ENCODE measurements at places on chromosomes 5 and 9.

DNA sequence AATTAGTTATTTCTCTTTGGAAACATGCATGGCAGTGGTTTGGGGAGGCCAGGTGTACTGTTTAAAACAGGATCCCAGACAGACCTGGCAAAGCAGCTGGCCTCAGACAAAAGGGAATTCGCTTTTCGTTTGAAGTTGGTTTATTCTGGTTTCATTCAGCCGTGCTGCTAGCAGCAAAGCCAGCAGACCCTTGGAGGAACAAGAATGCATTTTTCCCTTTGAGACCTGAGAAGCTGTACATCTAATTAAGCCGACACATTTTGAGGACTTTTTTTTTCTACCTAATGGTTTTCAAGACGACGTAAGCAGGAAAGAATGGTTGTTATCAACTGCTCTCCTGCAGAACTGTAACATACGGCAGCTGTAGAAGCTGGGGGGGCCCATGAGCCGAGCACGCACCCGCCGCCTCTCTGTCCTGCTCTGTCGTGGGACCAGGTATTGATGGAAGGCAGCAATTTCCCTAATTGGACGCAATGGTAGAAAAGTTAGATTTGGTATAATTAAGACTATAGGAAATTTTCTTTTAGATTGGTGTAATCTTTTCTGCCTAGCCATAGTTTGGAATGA is 13.6 kb downstream of the PLEKHG4B start:
- no peak for DNase-seq

- no peak for DNase-seq
Observed at GRCh38 chr9:113543296-113543981, 79.9 kb downstream of the RGS3 start.

GRCh38 chr5:3080366-3080765 is 328.9 kb upstream of the IRX2 start:
- DNase-seq: no peak

- DNase-seq: no peak
Observed at GRCh38 chr5:15501091-15501791, 1.3 kb downstream of the FBXL7 start.

GRCh38 chr5:158819095-158819494 is 280.6 kb downstream of the EBF1 start:
- no peak for DNase-seq

DNA sequence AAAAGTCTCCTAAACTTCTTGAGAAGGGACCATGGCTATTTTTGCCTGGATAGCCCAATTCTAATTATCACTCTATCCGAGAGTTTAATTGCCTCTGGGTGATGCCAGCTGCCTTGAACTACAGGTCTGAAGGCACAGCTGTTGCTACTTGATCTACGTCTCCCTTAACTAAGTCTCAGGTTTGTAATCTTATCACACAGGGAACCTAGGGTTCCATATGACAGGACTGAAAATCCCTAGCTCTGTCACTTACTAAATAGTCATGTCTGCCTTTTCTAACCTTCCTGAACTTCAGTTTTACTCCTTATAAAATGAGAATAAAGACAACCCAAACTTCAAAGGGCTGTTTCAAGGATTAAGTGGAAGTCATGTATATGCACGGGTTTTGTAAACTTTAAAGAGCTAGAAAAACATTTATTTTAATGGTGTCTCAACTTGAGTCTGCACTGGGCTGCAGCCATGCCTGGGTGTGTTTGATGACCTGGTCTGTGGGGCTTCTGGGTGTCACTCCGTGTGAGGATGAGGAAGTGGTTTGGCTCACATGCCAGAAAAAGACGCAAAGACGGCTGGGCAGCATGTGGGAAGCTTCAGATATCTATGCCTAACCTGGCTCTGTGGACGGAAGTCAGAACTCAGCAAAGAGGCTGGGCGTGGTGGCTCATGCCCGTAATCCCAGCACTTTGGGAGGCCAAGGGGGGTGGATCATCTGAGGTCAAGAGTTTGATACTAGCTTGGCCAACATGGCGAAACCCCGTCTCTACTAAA is 129.3 kb upstream of the SLC44A1 start:
- DNase-seq: no peak
